Ascending aorta (tissue), 2 donors: ENCODE measurements at places on chromosomes 11 and 22.

- no peak for DNase-seq
Measured at GRCh38 chr11:116224154-116224888, 548.5 kb downstream of the BUD13 start.

GRCh38 chr22:33659448-33659847 is 260.8 kb downstream of the LARGE1 start:
- DNase-seq = no peak

- no peak for DNase-seq
Measured at GRCh38 chr22:38941488-38941987, 15.9 kb upstream of the APOBEC3A start.

GRCh38 chr22:24502034-24502433 is 6.9 kb downstream of the UPB1 start:
- no peak for DNase-seq

GRCh38 chr22:29011240-29012100 is 50.2 kb downstream of the C22orf31 start:
- no peak for DNase-seq

- DNase-seq = no peak
Measured at GRCh38 chr11:34988294-34989255, 72.2 kb downstream of the PDHX start.
